ENCODE measurements at places on chromosomes 2 and 18.

- no peak for DNase-seq
Observed at GRCh38 chr2:157820193-157820592, 55.9 kb downstream of the ACVR1 start.

- DNase-seq = no peak
Observed at GRCh38 chr2:160719116-160719515, 225.5 kb upstream of the RBMS1 start.

GRCh38 chr2:201808027-201808426, 1.7 kb downstream of the CDK15 start:
- no peak for DNase-seq

GRCh38 chr18:49747876-49748275, 65.5 kb downstream of the ACAA2 start:
- no peak for DNase-seq

Measured in stimulated activated CD4-positive, alpha-beta T cell treated with anti-CD3 and anti-CD28 coated beads, Interleukin-1b, Interleukin-23, amount 100 ng/mL, for 1 hour (primary cell).